ENCODE measurements at places on chromosomes 7 and 10.

- peak; percentile 49 for DNase-seq
Observed at GRCh38 chr10:112639298-112639697, 192.3 kb downstream of the VTI1A start.

DNA sequence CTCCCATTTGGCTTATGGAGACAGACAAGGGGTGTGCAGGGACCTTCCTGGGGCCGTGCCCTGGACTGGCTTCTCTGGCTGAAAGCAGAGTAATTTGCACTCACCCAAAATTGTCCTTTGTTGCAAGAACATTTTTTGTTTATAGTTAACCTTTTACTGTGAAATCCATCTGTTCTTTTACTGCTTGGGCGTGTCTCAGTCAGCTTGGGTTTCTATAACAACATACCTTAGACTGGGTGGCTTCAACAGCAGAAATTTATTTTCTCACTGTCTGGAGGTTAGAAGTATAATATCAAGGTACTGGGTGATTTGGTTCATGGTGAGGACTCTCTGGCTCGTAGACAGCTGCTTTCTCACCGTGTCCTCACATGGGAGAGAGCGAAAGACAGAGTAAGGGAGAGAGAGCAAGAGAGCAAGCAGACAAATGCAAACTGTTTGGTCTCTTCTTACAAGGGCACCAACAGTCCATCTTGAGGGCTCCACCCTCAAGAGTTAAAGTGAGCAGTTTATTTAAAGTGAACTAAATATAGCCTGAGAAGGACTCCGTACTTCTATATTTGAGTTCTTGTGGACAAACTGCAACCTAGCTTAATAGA is 131.0 kb upstream of the NPY start:
- DNase-seq = no peak

DNA sequence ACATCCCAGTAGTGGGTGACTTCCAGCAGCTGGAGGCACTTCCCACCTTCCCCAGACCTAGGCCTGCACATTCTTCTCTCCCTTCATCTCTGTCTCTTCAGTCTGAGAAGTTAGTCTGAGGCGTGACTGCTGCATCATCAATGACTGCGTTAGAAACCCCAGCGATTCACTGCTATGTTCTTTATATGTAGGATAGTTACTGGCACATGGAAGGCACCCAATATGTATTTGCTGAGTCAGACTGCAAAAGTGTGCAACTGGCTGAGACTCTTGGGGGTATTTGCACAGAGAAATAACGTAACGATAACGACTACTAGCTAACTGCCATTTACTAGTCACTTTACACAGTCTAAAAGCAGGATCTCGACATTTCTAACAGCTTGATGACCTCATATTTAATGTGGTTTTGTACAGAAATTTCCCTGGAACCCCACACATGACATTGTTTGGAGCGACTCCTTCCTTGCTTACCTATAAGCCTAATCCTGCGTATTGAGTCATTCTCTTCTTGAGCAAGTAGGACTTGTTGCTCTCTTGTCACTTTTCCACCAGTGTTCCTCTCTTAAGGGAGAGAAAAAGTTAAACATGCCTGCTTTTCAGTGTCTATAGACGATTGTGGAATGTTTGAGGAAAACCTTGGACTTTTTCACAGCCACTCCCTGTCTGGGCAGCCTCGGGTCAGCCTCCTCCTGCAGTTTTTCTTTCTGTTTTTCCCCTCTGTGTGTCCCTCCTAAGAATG is 45.5 kb downstream of the THNSL1 start:
- DNase-seq = peak; percentile 49

DNA sequence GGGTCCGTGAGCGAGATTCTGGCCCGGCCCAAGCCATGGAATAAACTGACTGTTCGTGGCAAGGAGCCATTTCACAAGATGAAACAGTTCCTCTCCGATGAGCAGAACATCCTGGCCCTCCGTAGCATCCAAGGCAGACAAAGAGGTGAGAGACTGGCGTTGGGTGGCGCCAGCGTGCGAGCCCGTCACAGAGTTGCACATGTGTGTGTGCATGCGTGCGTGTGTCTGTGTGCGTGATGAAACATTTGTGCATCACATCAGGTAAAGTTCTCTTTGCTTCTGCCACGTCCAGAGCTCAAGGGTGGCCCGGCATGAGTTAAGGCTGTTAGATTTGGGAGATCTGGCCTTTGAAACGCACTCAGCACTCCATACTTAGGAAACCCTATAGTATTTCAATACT is 89.5 kb upstream of the SH2B2 start:
- no peak for DNase-seq

GRCh38 chr7:93375603-93376002 is 143.4 kb downstream of the VPS50 start:
- DNase-seq = no peak

- DNase-seq = no peak
Observed at GRCh38 chr7:9981742-9982349, 991.8 kb upstream of the PHF14 start.

- no peak for DNase-seq
Observed at GRCh38 chr10:13351340-13351915, 3.3 kb upstream of the SEPHS1 start.

DNA sequence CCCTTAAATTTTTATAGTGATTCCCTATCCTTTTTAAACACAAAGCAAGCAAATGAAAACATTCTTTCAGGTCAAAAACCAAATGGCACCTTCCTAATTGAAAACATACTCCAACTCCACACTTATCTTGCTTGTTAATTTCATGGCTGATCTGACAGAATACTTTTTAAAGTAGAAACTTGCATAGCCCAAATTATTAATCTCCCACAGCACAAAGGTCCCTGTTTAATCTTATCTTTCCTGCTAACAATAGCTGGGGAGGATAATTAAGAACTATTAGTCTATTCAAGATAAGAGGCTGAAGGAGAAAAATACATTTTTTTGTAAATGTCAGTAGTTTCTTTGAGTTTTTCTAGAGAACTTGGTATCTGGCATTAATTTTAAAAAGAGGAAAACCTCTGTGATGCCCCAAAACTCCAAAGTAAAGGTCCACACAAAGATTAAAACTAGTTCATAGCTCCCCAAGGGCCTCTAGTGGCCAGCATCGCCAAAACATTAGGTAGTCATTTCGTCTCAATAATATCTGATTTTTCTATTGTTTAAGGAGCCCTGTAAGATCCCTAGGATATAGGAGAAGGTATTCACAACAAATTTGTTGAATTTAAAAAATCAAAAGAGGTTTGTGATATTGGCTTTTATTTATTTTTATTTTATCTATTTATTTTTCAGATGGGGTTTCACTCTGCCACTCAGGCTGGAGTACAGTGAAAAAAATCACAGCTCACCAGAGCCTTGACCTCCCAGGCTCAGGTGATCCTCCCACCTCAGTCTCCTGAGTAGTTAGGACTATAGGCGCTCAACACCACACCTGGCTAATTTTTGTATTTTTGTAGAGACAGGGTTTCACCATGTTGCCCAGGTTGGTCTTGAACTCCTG is 14.7 kb downstream of the CDNF start:
- peak; percentile 35 for DNase-seq

DNA sequence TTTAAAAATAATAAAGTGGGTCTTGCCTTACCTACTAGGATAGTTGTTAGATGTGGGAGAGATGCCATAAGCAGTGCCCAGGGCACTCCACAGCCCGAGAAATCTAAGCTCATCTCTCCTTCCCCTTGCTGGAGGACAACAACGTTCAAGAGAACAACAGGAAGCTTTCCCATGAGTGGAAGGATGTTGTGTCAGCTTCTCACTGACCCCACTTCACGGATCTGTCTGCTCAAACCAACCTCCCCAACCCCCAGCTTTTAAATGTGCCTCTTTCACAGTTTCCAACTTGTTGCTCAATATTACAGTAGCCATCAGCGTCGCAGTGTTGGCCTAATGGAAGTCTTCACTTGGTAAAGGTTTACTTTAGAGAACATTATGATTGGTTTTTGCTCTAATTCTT is 72.1 kb downstream of the PTPRE start:
- no peak for DNase-seq

DNA sequence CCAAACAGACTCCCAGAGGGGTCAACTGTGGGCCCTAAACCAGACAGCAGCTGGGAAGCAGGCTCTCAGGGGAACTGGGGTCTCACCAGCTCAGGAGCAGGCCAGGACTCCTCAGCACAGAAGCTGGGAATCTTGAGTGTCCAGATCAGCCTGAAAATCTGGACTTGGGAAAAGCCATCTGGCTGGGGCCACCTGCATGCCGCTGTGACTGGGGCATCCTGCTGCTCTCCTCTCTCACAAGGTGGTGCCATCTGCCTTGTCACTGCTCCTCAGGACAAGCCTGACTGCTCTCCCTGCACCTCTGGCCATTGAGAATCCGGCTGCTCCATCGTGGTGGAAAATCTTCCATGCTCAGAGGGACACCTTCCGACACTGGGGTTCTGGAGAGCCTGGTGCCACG is 141.4 kb downstream of the PLPP4 start:
- no peak for DNase-seq

- DNase-seq = no peak
Observed at GRCh38 chr10:52688899-52689298, 83.7 kb downstream of the MBL2 start.

DNA sequence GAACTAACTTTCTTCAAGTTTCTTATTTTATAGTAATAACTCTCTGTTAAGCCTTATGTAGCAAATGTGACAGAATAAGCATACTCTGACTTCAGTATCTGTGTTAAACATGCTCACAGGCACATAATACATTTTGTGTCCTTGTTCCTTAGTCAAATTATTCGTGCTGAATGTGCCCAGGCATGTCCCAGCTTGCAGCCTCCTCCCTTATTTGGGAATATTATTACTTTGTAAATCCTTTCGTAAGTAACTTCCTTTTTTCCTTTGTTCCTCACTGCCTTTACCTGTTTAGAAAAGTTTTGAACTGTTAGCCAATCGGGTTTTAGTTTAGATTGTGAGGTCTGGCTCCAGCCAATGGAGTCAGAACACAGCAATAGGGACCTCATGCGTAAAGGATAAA is 46.9 kb downstream of the GALNT11 start:
- DNase-seq = no peak

- no peak for DNase-seq
Observed at GRCh38 chr10:103114876-103115275, 78.2 kb downstream of the NT5C2 start.

DNA sequence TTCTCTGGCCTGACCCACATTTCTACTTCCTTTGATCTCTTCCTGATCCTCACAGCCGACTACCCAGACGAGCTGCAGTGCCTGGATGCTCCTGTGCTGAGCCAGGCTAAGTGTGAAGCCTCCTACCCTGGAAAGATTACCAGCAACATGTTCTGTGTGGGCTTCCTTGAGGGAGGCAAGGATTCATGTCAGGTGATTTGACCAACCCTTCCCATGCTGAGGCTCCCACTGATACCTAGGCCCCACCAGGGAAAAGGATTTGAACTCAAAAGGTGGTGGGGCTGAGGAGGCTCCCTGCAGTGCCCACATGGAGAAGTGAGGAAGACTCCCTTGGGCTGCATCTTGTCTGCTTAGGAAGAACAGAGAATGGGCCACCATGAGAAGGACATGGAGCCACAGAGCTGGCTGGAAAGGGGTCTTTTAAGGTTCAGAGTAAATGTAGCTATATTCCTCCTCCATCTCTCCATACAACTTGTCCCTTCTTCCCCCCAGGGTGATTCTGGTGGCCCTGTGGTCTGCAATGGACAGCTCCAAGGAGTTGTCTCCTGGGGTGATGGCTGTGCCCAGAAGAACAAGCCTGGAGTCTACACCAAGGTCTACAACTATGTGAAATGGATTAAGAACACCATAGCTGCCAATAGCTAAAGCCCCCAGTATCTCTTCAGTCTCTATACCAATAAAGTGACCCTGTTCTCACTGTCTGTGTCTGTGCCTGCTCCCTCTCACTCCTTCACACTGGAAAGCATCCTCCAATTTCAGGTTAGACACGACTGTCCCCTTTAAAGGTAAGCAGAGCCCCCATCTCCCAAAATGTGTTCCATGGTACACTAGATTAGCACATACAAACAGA is 3.3 kb downstream of the PRSS1 start:
- no peak for DNase-seq

GRCh38 chr10:75817198-75817597 is 385.8 kb downstream of the LRMDA start:
- DNase-seq = no peak

GRCh38 chr7:66013938-66014337 is 31.9 kb upstream of the GUSB start:
- DNase-seq = peak; percentile 37

DNA sequence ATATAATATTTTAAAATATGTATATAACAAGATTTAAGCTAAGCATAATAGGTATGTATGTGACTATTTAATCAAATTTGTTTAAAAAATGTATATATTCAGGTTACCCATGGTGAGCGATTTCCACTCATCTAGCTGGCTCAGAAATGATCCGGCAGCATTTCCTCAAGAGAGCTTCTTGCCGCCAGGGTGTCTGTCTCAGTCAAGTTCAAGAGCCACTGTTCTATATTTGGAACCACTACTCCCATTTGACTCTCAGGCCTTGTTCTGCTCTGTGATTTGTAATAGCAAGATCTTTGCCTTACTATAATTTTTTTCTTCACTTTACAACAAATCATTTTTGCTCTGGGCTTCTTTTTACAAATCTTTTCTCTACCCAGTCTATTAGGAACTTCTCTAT is 48.7 kb upstream of the CNTNAP2 start:
- no peak for DNase-seq

- no peak for DNase-seq
Observed at GRCh38 chr7:63028376-63029206, 970.1 kb upstream of the ZNF722 start.

DNA sequence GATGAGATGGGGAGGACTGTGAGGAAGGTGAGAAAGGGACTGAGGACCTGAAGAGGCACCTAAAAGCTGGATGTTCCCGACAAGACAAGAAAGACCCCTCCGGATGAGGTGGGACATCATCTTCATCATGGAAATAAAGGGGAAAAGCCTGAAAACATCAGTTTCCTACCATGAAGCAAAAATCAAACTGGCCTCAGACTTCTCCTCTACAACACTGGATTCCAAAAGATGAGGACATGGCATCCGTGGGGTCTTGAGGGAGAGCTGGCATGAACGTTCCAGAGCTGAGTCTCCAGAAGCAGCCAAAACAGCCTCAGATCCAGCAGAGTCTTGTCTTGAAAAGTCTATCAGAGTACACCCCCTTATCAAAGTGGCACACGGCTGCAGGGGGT is 44.5 kb downstream of the DIP2C start:
- DNase-seq = no peak

GRCh38 chr7:110186334-110186733 is 904.6 kb upstream of the LRRN3 start:
- no peak for DNase-seq

DNA sequence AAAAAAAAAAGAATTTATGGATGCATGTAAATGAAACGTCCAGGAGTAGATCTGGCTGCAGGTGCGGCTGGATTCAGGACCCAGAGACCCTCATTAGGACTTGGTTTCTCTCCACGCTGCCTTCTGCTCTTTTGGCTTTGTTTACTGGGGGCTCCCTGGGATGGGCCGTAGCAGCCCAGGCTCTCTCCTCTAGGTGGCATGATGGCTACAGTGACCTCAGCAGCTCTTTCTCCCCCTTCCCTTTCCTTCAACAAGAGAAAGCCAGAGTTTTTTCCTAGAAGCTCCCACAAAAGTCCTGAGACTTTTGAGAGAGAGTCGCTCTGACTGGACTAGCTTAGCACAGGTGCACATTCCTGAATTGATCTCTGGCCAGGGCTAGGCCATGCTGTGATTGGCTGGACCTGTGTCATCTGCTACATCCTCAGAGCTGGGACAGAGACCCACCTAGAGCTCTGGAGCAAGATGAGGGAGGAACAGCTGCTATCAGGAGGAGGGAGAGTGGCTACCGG is 67.8 kb upstream of the PDCD4 start:
- peak; percentile 53 for DNase-seq

All from fibroblast of upper back skin (primary cell).